Cortex of kidney (tissue), 1 donor: ENCODE measurements at places on chromosomes 3 and 15.

GRCh38 chr15:96340598-96341512 is 10.4 kb downstream of the NR2F2 start:
- DNase-seq = no peak

GRCh38 chr3:10342781-10343180 is 21.9 kb upstream of the SEC13 start:
- no peak for DNase-seq

DNA sequence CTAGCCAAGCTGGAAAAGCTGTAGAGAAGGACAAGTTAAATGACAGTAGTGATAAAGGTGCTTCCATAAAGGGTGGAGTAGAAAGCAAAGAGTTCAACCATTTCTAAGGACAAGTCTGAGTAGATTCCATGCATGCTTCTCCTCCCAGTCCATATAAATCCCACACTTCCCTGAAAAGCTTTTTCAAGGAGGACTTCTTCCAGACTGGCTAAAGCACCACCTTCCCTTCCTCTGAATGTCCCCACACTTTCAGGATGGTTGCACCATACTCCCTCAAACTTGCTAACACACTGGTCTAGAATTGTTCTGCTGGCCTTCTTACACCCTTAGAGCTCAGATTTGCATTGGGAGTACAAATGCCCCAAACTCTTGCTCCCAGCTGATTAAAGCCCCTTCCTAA is 40.9 kb downstream of the FBN1 start:
- DNase-seq = no peak

DNA sequence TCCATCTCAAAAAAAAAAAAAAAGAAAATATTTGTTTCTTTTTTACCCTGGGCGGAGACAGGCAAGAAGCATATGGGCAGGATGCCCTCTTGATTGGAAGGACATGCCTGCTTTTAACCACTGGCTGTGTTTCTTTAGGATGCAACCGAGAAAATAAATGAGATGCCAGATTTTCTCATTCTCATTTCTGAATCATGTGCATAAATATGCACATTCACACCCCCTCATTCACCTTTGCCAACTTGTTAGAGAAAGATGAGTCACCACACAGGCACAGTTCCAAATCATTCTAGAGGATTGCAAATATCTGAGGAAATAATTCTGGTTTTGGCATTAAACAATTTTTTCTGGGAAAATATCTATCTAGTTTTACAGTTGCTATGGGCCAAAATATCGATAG is 3.3 kb downstream of the LIPH start:
- DNase-seq = no peak

GRCh38 chr15:68385671-68386586 is 46.0 kb downstream of the ITGA11 start:
- no peak for DNase-seq

- DNase-seq = no peak
Observed at GRCh38 chr15:99568625-99569352, 3.0 kb downstream of the MEF2A start.

GRCh38 chr3:157043771-157044170 is 116.2 kb downstream of the CCNL1 start:
- no peak for DNase-seq

DNA sequence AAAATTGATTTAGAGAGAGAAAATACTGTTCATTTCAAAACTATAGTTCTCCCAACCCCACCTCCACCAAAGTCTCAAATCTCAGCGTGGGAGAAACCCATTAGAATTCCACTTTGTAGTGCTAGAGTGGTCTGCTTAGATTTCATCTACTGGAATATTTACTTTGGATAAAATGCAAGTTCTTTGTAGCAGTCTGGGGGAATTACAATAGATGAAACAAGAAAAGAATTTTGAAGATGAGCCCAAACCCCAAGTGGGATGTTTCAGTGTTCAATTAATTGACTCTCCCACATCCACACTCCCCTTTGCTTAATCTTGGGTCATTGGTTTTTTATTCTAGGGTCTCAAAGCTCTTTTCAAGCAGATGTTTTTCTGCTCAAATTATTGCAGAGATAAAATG is 97.8 kb downstream of the RPL22L1 start:
- DNase-seq = no peak

GRCh38 chr15:77018796-77019505 is 24.0 kb downstream of the PSTPIP1 start:
- no peak for DNase-seq

- DNase-seq = no peak
Observed at GRCh38 chr3:40097131-40098117, 212.1 kb upstream of the EIF1B start.

DNA sequence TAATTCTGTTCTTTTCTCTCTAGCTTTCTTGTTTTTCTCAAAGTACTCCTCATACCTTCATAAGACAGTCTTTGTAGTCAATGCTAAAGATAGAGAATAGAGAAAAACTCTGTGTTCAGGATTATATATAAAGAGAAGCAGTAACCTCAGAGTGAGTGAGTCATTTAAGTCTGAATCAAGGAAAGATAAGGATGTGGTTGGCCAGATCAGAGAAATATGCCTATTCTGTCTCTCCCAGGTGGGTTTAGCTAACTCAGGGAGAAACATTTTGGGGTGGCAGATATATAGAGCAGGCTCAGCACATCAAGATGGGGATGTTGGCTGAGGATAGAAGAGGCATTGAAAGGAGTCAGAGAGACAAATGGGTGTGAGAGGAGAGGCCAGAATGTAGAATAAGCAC is 31.4 kb downstream of the GTF2E1 start:
- no peak for DNase-seq

DNA sequence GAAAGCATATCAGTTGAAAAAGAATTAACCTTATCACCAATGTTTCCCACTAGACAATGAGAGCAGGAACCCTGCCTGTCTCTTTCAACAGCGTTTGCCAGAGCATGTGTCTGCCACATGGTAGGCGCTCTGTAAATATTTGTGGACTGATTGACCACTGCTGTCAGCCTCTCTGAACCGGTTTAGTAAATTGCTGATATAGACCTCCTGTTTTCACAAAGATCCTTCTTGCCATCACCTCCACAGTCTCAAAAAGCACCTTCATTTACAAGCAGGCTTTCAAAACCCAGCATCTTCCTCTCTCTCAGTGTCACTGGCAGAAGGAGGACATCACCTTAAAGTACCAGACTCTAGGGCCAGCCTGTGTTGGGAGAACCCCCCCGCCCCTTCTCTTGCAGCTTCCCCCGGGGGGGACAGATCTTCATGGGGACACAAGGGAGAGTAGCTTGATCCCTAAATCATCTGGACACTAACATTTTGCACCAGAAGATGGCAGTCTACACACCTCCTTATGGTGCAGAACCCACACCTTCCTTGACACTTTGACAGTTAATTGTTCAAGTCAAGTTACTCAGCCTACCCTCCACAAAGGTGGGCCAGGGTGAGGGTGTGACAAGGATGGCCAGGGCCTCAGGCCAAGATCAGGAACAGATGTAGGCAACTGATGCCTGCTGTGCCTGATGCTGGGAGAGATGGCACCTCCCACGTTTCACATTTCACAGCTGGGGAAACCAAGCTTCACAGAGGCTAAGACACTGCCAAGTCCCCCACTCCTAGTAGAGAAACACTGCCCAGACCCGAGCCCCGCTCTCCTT is 37.8 kb upstream of the USP3 start:
- no peak for DNase-seq

DNA sequence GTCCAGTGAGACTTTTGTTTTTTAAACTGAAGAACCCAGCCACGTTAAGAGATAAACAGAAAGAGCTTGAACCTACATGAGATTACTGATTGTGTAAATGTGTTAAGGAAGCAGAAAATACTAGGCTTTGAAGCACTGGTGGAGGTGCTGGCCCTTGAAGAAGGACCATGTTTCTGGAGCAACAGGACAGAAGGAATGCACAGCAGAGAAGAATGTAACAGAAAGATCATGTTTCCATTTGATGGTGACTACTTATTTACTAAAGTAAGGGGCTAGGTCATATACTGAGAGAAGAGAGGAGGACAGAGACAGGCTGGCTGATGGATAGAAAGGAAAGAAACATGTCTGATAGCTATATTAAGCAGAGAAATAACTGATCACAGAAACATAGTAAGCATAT is 88.8 kb downstream of the CLASP2 start:
- no peak for DNase-seq

DNA sequence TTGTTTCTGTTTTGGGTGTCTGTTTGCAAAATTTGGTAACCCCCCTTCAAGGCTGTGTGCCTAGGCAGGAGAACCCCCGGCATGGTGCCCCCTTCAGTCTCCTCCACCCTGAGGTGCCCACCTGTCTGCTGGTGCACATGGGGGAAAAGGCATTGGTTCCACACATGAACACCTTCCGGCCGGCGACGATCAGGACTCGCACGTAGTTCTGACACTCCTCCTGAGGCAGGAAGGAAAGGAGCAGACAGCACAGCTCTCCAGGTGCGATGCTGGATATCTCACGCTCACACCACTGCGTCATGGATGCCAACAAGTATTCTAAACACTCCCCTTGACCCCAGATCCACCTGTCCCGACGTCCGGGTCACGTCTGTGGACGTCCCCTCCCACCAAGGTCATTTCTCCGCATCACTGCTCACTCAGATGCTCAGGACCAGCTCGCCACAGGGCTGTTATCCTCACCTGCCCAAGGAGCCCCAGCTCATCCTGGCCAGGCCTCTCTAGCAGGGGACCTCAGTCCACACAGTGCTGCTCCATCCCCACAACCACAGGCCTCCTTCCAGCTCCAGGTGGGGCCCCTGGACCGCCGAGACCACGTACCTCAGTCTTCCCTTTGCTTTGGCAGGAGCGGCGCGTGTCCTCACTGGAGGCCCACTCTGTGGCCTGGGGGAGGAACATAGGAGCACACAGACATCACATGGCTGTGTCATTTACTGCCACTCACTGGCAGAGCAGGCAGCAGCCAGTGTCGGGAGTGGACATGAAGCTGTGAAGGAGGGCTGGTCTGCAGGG is 99.0 kb downstream of the SEMA5B start:
- DNase-seq = no peak

GRCh38 chr3:99012051-99012450 is 110.6 kb upstream of the DCBLD2 start:
- no peak for DNase-seq

- no peak for DNase-seq
Observed at GRCh38 chr3:110974902-110975301, 96.7 kb upstream of the NECTIN3 start.

DNA sequence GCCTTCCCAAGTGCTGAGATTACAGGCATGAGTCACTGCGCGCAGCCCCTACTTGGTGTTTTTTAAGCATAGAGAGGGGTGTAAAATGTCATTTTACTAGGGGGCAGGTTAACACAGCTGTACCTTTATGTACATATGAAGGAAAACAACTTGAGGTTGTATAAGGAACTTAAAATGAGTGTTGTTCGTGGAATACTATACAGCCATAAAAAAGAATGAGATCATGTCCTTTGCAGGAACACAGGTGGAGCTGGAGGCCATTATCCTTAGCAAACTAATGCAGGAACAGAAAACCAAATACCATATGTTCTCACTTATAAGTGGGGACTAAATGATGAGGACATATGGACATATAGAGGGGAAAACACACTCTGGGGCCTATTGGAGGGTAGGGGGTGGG is 256.2 kb upstream of the C2CD4B start:
- no peak for DNase-seq

DNA sequence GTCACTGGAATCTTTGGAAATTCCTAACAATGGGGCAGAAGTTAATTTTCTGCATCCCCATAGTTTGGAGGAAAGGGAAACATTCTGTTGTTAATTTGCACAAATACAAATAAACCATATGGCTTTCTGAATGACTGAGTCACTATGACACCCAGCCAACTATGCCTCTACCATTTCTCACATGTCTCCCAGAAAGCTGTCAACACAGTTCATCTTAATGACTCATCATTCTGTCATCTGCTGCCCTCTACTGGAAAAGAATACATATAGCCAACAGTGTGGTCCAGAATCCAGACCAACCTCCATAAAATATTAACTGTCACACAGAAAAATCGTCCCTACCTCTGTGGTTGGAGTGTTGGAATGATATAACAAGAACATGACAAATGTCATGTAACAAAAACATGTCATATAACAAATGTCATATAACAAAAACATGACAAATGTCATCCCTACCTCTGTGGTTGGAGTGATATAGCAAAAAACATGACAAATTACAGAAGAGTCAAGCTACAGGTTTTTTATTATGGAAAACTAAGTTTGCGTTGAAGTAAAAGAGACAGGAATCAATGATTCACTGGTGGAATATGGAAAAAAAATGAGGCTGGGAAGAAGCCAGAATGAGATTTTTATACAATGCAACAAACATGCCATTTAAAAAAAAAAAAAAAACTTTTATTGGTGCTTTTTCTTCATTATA is 47.7 kb upstream of the GYG1 start:
- DNase-seq = no peak

- DNase-seq = no peak
Observed at GRCh38 chr3:133377396-133377795, 22.5 kb upstream of the BFSP2 start.

DNA sequence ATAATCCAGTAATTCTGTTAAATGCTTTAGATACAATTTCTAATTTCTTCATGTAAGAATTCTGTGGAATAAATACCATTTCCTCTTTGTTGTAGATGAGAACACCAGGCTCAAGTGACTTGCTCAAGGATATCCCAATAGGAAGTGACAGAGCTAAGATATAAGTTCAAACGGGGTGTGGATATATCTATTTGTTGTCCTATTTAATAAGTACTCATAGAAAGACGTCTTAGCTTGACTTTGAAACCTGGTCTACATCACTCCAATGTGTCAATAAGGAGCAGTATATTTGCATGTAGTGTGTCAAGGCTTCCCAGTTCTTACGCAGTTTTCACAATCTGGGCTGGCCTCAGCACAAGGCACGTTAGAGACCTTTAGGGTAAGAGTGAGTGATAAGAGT is 4.7 kb upstream of the GCSAM start:
- DNase-seq = no peak

DNA sequence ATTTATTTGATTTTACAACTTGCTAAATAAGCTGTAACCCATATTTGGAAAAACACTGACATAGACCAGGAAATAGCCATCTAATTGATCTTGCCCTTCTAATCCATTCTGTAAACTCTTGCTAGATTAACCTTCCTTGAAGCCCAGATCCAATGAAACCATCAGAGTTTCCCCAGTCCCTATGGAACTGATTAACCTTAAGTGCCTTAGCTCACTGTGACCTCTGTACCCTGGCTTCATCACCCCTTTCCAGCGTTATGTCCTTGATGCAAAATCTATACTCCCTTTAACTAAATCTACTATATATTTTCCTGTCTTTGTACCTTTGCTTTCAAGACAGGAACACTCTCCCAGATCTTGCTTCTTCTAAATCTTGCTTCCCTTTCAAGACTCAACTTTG is 42.9 kb upstream of the CADPS start:
- no peak for DNase-seq
